ENCODE measurements at places on chromosomes 6 and 20.

GRCh38 chr6:133241086-133241900 is at the start of gene EYA4:
EYA4 (plus strand) TSS chr6:133241357; CDS start chr6:133274781, 33,424 bp downstream.
- DNase-seq = no peak

- no peak for DNase-seq
These were observed 97.9 kb downstream of the LRRC1 start for GRCh38 chr6:53892707-53893106.

DNA sequence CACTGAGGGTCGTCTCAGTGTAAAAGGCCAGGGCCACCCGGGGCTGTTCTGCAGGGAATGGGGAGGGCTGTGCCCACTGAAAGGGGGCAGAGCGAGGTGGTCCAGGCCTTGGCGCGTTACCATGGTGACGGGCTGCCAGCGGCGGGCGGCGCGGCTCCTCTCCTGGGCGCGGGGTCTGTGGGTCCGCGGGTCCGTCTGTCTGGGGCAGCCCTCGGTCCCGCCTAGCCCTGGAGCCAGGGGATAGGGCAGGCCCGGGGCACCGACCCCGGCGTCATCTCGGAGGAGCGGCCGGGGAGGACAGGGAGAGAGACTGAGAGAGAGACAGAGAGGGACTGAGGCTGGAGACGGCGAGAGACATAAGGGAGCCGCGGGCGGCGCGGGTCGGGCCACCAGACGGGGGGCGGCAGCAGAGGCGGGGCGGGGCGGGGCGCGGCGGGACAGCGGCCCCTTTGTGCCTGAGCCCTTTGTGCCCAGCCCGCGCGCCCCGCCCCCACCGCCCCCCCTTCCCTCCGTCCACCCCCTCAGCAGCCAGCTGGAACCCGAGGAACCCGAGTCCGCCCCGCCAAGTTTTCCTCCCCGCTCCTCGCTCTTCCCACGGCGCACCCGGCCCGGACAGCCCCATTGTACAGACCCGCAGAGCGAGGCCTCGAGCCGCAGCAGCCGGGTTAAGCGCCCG is at the start of gene KIAA1755:
KIAA1755 (minus strand) TSS at position 358 of the 676 bp plus-strand sequence; CDS start at position 123, 235 bp downstream.
- no peak for DNase-seq

GRCh38 chr6:79335133-79335674 is 100.7 kb upstream of the HMGN3 start:
- no peak for DNase-seq

DNA sequence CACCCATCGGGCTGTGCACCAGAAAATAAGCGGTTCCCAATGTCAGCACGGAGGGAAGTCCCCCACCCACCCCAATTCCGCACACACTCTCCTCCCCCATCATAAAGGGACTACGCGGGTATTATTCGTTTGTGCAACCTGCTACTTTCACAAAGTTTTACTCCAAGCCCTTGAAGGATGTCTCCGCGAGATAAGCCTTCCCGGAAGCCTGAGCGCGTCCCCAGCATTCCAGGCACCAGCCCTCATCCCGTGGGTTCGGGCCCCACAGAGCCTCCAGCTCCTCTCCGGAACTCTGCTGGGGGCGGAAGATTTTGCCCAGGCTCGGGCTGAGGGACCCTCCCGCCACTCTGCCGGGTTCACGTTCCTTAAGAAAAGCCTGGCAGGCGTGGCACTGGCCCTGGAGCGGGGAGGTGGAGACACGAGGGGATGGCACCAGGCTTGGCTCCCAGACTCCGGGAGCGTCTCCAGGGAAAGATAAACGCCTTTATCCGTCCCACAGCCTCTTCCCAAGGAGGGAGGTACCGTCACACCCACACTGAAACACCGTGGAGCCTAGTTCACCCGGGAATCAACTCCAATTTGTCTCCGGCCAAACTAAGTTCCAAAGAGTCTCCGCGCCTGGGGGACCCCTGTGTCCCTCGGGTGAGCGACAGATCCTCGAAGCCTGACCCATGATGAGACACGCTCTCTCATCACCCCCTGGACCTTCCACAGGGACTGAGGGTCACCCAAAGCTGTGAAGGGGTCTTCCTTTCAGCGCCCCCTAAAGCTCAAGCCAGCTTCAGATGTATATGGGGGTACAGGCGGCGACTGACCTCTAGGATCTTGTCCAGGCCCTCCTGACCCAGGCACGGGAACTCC is 934 bp downstream of the KCNK5 start:
- DNase-seq = no peak

DNA sequence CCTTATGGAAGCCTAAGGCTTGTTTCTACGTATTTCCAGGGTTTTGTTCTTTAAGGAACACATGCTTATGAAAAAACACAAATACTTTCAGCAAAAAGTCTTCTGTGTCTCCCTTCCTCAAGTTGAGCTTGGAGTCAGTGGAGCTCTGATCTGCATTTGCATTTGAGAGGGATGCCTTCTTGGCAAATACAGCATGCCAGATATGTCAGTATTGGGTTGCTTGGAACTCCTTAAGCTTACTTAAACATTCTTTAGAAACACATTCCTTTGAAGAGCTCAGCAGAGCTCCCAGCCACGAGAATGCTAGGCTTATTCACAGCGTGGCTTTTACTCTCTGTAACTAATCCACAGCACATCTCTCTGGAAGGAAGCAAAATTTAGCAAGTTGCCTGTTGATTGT is 68.3 kb downstream of the ANKRD6 start:
- no peak for DNase-seq

DNA sequence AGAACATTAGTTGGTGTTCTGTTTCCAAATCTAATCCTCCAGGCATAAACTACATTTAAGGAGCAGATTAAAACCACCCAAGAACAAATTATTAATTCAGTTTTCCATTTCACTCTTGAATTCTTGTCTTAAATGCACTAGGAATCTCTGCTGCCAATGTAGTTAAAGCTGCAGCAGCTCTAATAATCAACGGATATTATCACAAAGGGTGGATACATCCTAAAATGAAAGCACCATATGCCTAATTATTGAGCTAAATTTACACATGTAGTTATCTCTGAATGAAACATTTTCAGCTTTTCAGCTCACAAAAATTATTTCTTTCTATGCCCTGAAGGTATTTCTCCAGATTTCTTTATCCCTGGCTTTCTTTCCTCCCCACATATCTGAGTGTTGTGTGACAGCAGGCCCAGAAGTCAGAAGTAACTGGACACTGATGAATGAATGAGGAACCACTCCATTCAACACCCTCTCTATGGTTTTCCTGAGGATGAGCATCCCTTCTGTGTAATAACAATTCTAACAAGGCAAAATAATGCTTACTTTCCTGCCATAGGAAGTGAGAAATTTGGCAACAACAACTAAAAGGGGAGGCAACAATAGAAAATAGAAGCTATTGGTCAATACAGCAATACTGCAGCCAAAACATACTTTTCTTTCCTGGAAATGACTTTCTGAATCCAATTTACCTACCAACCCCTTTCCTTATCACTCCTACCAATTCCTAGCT is 14.9 kb downstream of the MAN1A1 start:
- no peak for DNase-seq

- no peak for DNase-seq
These were observed 328.8 kb downstream of the PHF3 start for GRCh38 chr6:63964366-63964765.

DNA sequence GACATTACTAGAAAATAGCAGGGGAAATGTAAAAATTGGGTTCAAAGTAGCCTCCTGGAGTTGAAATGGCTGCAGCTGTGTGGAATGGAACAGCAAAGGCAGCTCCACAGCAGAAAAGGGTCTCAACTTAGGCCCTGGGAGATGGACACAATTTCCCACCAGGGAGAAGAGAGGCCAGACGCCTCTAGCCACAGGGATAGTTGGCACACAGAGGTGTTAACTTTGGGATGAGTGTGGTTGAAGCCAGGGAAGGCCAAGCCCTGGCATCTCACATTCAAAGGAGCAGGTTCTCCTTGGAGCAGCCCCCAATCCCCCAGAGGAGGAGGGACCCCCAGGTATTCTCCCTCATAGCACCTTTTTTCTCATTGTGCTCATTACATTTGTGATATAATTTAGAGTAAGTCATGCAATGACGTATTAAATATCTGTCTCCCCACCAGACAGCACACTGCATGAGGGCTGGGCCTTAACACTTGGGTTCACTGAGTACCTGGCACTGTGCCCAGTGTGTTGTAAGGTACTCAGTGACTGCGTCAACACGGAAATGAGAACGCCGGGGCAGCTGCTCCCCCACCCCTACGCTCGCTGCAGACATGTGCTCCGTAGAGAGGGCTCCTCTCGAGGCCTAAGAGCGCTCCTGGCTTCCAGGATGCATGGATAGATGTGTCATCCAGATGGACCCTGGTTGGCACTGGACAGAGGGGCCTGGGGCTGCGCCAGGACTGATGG is 76.0 kb upstream of the CD93 start:
- no peak for DNase-seq

DNA sequence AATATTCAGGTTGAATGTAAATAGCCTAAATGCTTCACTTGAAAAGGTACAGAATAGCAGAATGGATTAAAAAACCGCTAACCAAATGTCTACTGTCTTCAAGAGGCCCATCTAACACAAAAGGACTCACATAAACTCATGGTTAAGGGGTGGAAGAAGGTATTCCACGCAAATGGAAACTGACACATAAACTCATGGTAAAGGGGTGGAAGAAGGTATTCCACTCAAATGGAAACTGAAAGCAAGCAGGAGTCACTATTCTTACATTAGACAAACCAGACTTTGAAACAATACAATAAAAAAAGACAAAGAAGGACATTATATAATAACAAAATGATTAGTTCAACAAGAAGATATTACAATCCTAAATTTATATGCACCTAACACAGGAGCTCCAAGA is 38.3 kb upstream of the PKIB start:
- no peak for DNase-seq

- no peak for DNase-seq
These were observed at the start of gene PI3 for GRCh38 chr20:45174434-45175364. PI3 (plus strand) TSS chr20:45174902; CDS start chr20:45174923, 21 bp downstream.

DNA sequence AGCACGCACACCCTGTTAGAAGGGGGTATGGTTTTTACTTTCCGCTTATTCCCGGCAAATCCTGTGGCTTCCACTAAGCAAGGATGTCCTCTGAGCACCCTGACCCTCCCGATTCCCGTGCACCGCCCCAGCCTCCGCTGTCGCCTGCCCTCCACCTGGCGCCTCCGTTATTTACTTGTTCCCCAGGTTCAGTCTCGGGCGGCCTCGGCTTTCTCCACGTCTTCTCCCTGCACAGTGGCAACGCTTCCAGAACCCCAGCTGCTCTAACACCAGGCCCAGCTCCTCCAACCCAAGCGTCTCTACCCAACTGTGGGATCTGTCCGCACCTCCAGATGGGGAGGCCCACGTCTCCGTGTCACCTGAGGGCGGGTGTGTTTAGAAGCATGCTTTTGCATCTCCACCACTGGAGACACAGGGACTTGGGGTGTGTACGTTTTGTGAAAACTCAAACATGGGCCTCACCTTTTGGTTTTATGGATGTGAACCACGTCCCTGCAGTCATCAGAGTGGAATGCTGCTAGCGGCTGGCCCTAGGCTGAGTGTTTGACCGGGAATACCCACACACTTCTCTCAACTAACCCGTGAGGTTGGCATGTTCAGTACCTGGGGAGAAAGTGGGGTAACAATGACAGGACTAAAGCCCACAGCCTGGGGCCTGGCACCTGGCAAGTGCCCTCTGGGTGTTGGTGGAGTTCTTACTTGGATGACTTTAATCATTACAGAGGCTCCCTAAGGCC is 79.9 kb downstream of the THBS2 start:
- no peak for DNase-seq

- DNase-seq = no peak
These were observed 8.6 kb downstream of the MAP3K5 start for GRCh38 chr6:136783495-136784270.

DNA sequence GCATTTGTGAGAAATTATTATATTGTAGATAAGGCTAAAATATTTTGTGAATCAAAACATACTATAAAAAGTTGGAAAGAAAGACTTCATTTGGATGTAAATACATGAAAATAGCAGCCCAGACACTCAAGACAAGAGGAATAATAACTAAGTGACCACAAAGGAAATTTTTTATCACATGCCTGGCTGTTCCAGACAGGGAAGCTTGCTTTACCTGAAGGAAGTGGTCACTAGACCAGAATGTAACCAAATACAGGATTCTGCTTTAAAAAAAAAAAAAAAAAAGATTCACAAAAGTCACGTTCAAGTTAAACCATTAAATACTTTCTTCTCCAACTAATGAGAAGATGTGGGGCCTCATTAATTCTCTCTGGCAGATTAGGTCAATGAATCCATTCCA is 9.3 kb upstream of the HLA-DQB2 start:
- DNase-seq = no peak

DNA sequence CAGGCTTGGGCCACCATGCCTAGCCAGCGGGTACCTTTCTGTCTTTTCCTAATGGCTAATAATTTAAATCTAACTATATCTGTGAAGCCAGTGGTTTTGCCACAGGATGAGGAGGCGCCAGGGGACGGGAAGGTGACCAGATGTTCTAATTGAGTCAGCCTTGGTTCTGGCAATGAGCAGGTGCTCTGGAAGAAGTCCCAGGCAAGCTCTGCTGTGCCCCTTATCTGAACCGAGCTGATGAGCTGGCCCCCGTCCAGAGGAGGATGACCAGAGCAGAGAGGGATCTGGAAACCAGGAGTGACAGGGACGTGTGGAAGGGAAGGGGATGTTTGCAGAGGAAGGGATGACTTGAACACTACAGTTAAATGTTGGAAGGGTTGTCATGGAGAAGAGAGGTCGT is 46.7 kb downstream of the SLC35D3 start:
- no peak for DNase-seq

- no peak for DNase-seq
These were observed 4.9 kb downstream of the ECI2 start for GRCh38 chr6:4130357-4130987.

- no peak for DNase-seq
These were observed 57.2 kb downstream of the BCAS4 start for GRCh38 chr20:50852085-50852484.

DNA sequence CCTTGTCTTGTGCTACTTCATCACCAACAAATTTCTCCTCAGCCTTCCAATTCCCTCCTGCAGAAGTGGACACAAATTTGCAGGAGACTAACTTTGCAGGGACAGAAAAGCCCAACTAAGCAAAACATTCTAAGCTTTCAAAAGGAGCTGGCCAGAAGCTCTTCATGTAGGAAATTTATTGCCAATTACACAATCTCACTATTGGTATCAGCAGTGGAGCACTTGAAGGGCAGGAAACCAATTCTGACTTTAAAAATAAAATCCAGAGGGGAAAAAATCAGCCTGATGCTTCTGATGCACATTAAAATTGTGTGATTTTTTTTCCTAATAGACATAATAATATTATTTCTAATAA is 193.3 kb downstream of the LY86 start:
- no peak for DNase-seq

DNA sequence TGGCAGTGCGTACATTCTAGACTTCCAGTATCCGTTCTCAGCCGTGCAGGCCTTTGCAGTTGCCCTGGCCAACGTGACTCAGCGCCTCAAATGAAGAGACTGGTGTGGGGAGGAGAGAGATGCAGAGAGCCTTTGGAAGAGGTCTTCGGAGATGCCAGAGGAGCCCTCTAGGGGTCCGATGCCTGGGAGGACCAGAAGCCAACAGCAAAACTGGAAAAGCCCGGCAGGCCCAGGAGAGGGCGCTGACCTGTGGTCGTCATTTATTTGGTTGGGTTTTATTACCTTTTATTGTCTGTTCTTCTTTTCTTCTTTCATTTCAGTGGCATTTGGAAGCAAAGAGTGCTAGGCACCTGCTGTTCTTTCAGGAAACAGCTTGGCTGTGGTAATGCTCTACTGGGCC is 53.3 kb upstream of the TMEM181 start:
- DNase-seq = no peak
